ENCODE measurements at places on chromosomes 6 and 20.
A peak's percentile ranks its signal among the peaks of the same experiment; 100 is the strongest.

GRCh38 chr6:57159127-57159526, 13.0 kb upstream of the BAG2 start:
- DNase-seq, result no peak

- DNase-seq, result no peak
These were observed 44.6 kb downstream of the RIN2 start for GRCh38 chr20:19802492-19803158.

GRCh38 chr6:105137388-105137787, 42.4 kb downstream of the POPDC3 start:
- DNase-seq, result no peak

- DNase-seq, result no peak
These were observed 290.0 kb upstream of the JAG1 start for GRCh38 chr20:10963717-10964266.

- no peak for DNase-seq
These were observed 192.2 kb upstream of the LRFN2 start for GRCh38 chr6:40779409-40779808.

GRCh38 chr20:48834278-48834677, 6.5 kb upstream of the PREX1 start:
- DNase-seq, result no peak

DNA sequence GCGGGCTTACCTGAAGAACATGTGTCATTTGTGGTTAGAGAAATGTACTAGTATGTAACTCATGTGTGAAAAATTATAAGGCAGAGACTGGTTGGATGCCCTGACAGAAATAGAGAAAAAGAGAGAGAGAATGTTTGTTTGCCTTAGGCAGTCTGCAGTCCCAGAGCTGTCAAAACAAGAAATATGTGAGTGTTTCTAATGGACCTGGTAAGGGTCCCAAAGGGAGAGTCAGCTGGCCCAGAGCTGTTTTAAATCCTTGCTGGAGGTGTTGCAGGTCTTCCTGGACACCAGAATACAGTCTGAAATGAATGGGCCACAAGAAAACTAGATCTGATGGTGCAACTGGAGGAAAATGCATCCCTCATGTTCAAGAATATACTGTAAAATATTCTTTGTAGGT, 158.3 kb upstream of the OGFRL1 start:
- DNase-seq, result no peak

DNA sequence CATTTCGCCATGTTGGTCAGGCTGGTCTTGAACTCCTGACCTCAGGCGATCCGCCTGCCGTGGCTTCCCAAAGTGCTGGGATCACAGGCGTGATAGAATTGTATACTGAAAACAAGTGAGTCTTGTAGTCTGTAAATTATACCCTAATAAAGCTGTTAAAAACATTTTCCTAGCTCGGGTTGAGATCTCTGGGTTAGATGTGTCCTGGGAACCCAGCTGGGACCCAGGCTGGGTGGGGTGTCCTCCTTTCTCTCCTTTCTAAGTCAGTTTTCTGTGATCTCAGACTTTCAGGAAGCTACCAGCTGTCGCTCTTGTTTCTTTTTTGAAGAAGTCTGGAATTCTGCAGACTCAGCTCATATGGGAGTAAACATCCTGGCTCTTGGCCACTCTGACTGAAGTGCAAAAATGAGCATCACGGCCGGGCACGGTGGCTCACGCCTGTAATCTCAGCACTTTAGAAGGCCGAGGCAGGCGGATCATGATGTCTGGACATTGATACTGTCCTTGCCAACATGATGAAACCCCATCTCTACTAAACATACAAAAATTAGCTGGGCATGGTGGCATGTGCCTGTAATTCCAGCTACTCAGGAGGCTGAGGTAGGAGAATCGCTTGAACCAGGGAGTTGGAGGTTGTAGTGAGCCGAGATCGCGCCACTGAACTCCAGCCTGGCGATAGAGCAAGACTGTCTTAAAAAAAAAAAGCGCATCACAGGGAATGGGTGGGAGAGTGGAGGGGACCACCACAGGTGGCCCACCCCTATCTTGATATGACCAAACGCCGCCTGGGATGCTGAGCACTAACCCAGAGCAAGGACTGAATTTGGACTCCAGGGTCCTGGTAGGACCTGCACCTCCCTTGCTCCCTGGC, 9.9 kb upstream of the PCIF1 start:
- no peak for DNase-seq

DNA sequence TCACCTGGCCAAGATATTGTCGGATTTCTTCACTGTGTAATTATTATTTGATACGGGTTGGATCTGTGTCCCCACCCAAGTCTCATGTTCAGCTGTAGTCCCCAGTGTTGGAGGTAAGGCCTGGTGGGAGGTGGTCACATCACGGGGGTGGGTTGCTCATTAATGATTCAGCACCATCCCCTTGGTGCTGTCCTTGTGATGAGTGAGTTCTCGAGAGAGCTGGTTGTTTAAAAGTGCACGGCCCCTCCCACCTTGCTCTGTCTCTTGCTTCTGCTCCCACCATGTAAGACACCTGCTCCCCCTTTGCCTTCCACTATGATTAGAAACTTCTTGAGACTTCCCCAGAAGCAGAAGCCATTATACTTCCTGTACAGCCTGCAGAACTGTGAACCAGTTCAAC, 173.9 kb upstream of the PMEPA1 start:
- no peak for DNase-seq

DNA sequence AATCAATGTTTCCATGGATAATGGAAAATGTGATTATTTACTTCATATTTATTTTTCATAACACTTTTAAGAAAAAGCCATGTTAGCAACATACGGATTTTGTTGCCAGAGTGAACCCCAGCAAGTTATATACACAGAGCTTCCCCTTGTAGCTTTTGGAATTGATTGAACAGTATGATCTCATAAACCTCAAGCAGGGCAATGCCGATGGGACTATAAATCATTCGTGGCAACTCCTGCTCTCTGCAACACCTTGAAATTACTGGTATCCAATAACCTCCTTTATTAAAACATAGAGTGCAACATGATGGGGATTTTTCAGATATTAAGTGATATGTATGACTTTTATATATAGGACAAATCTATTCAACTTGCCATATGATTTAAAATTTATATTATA, 428.5 kb downstream of the KHDRBS2 start:
- DNase-seq, result no peak

- no peak for DNase-seq
These were observed 602.3 kb upstream of the MMS22L start for GRCh38 chr6:97885325-97885724.

- DNase-seq, result no peak
These were observed 18.6 kb downstream of the ADGRF5 start for GRCh38 chr6:46903175-46903574.

GRCh38 chr20:56605261-56605996, 23.7 kb upstream of the TFAP2C start:
- DNase-seq, result no peak

GRCh38 chr20:62059401-62059800, 6.3 kb downstream of the TAF4 start:
- no peak for DNase-seq

- no peak for DNase-seq
These were observed 913 bp downstream of the BTN2A2 start for GRCh38 chr6:26383624-26384417.

DNA sequence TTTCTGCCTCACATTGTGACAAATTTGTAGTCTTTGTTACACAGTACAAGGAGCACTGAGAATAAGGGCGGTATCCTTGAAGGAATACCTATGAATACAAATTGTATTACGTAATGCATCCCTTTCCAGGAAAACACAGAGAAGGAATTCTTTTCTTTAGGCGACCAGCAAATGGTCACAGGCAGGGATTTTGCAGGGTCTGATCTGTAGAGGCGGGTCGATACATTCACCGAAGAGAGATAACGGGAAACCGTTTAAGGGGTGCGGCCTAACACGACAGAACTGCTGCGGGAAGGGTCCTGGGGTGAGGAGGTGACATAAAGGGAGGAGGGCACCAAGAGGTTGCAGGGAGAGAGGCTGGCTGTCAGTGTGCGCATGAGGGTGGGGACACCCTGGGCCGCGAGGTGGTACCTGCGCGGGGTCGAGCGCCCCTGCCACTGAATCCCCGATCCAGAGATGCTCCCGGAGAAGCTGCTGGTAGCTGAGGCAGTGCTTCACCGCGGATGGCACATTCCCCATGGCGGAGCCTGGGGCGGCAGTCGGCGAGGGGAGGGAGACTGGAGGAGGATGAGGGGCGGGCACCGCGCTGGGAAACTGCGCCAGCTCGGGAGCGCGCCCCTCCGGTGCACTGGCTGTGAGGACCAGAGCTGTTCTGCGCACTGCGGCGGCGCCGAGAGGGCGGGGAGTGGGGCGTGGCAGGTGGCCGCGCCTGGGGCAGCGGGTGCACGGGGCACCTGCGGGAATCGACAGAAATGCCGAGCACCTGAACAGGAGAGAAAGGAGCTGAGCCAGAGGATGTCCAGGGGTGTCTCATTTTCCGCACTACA, at the start of gene HMGCLL1:
TSS of gene HMGCLL1 (minus strand) at position 656 of the 827 bp plus-strand sequence. CDS start at position 519, 137 bp downstream.
- peak; percentile 10 for DNase-seq

GRCh38 chr20:18276821-18277220, 11.5 kb upstream of the ZNF133 start:
- peak; percentile 59 for DNase-seq

DNA sequence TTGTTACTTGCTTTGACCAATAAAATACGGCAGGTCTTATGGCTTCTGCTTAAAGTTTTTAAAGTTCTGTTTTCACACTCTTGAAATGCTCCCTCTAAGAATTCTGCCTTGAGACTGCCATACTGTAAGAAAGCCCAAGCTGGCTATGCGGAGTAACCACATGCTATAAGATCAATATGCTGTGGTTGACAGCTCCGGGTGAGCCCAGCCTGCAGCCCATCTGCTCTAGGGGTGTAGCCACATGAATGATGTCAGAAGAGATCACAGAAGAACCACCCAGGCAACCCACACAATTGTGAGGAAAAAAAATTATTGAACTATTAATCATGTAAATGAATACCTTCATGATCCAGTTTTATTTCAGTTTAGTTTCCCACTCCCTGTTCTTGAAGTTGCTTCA, 26.1 kb upstream of the SH3BGRL2 start:
- DNase-seq, result no peak

- no peak for DNase-seq
These were observed 42.6 kb upstream of the DEK start for GRCh38 chr6:18306977-18307376.

DNA sequence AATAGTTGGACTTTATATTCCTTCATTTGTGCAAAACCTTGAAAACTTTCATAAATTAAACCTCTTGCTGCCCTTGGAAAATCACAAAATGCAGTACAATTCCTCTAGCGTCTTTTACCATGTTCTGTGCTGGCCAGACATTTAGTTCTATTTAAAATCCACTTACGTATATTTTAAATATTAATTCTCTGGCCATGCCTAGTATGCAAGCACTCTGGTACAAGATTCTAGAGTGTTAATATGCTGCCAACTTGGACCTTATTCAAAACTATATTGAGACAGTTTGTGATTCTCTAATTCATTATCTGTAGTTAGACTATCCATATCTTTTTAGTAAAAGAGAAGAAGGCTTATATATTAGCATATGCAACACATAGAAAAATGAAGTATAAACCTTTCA, 328.1 kb downstream of the ARHGAP18 start:
- no peak for DNase-seq

- peak; percentile 30 for DNase-seq
These were observed 145.6 kb upstream of the MANEA start for GRCh38 chr6:95431637-95432228.

- no peak for DNase-seq
These were observed 24.6 kb upstream of the SPTLC3 start for GRCh38 chr20:12984069-12984765.

DNA sequence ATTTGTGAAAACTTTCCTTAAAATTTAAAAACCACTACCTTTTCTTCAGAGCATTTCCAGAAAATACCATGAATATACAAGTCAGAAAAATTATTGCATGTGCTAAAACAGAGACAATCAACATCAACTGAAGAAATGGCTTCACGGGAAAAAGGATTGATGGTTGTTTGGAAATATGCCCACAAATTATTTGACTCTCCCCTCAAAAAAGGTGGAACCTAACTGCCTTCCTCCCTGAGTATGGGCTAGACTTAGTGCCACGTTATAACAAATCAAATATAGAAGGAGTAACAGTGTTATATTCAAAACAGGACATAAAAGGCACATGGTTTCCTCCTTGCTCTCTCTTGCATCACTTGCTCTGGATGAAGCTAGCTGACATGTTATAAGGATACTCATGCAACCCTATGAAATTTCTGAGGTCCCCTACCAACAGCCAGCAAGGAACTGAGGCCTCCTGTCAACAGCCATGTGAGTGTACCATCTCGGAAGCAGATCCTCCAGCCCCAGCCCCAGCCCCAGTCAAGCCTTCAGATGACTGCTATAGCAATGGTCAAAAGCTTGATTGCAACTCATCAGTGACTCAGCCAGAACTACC, 8.4 kb downstream of the BTBD9 start:
- DNase-seq, result no peak

DNA sequence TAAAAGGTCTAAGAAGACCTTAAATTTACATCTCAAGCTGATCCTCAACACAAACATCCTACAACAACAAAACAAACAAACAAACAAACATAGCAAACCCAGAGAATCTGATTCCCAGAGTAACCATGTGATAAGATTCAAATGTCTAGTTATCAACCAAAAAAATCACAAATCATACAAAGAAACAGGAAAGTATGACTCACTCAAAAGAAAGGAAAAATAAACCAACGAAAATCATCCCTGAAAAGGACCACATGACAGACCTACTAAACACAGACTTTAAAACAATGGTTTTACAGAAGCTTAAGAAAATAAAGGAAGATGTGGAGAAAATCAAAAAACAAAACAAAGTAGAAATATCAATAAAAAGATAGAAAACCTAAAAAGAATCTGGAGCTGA, 18.1 kb downstream of the VNN1 start:
- DNase-seq, result no peak

DNA sequence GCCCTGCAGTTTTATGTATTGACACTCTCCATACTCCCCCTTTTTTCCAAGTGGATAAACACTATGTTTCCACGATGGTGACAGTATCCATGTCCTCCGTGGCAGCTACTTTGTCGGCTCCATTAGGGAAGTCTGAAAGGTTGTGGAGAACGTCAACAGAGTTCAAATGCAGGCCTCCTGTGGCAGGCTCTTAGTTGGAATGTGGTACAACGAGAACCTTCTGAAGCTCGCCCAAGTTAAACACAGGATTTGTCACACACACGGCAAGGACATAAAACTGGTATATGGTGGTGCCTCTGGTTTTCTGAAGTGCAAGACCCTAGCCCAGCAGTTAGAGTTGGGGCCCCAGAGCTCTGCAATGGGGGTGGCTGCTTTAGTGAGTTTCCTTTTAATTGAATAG, 187.0 kb upstream of the TAB2 start:
- no peak for DNase-seq

DNA sequence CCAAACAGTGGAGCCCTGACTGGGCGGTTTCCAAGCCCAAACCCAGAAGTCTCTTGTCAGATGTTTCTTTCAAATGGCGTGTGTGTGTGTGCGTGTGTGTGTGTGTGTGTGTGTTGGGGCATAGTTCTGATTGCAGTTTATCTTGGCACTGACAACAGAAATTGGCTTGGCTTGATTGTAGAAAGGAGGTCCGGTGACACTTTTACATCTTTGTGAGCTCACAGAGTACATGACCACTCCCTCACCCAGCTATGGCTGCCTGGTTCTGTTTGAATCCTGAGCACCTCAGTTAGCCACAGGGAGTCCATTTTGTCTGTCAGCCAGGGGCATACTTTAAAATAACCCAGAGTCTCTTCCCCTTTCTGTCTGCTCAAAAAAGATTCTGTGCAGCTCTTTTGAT, 276.3 kb downstream of the CD83 start:
- DNase-seq, result no peak

GRCh38 chr6:155228546-155229166, 35.2 kb upstream of the CLDN20 start:
- no peak for DNase-seq

GRCh38 chr20:47493175-47493962, 8.3 kb upstream of the NCOA3 start:
- no peak for DNase-seq

GRCh38 chr6:151523034-151523433, 29.2 kb downstream of the CCDC170 start:
- no peak for DNase-seq
